ENCODE measurements at places on chromosomes 12 and 14.
A peak's percentile ranks its signal among the peaks of the same experiment; 100 is the strongest.

DNA sequence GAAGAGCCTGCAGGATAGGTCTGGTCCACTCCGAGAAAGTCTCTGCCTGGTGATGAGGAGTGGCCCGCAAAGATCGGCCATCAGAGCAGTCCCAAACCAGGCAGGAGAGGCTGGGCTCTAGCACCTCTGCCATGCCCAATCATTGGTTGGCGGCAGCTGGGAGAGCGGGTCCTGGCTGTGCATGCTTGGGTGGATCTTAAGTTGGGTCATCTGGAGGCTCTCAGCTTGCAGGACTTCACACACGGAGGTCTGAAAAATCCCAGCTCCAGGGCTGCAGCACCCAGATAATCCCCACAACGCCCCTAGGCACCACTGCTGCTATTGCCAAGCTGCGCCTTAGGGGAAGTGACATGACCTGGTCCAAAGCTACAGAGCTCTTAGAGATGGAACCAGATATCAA lies 766.7 kb upstream of the TBX3 start:
- DNase-seq = no peak

DNA sequence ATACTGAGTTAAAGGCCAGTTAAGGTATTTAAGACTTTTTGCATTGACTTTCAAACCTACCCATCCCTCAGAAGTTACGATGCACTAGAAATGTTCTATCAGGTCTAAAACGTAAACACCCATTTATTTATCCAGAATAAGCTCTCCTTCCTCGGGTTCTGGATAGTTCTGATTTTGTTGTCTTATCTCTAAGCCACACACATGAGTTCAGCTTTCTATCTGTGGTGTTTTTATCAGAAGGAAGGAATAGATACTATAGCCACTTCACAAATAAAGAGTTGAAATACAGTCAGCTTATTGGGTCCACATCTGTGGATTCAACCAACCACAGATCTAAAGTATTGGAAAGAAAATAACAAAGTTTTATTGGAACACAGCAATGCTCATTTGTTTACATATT lies 5.4 kb downstream of the SFSWAP start:
- no peak for DNase-seq

GRCh38 chr12:64568298-64568697 lies 42.0 kb upstream of the RASSF3 start:
- no peak for DNase-seq

- peak; percentile 49 for DNase-seq
Measured at GRCh38 chr12:52126050-52126604, 46.6 kb downstream of the SMIM41 start.

DNA sequence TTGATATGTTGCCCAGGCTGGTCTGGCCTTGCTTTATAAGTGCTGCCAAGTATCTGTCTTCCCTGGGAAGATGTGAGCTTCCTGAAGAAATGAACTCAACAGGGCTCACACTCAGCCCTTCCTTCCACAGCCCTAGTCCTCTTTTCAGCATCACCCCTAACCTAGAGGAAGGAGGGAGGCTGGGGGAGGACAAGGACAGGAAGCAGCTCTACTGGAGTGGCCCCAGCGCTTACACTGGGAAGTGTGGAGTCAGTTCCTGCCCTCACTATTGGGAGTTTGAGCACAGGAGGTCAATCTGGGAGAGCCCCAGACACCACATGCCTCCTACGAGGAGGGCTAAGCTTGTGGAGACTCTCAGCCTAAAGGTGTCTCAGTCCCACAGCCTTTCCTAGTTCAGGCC lies 16.8 kb downstream of the GALNT6 start:
- DNase-seq = no peak

DNA sequence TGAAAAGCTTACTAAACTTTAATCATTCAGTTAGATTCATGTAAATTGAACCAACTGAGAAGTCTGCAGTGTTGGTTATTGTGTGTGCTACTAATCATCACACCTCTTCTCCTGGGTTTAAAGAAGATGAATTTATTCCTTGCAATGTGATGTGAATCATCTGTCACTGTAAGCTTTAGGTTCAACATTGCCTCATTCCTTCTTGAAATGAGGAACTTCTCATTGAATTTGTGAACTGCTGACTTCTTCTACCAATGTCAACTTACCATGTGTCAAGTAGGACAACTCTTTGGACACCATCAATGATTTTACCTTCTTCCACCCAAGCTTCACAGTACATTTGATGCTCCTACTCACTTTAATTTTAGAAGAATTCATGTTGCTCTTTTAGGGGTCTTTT lies 17.4 kb upstream of the PRB2 start:
- no peak for DNase-seq

DNA sequence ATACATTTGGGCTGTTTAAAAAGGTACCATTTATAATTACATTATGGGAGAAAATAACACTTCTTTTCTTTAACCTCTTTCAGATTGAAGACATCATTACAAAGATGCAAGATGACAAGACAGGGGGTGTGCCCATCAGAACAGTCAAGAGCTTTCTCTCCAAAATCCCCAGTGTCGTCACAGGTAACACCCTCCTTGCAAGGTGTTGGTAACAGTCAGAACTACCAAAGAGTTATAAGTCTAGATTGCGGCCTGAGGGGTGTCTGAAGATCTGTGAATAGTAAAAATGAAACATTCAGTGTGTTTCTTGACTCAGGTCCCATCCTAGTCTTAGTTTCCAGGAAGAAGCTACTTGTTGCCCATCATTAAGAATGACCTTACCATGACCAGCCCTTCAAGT lies 419.8 kb downstream of the RGS6 start:
- no peak for DNase-seq

DNA sequence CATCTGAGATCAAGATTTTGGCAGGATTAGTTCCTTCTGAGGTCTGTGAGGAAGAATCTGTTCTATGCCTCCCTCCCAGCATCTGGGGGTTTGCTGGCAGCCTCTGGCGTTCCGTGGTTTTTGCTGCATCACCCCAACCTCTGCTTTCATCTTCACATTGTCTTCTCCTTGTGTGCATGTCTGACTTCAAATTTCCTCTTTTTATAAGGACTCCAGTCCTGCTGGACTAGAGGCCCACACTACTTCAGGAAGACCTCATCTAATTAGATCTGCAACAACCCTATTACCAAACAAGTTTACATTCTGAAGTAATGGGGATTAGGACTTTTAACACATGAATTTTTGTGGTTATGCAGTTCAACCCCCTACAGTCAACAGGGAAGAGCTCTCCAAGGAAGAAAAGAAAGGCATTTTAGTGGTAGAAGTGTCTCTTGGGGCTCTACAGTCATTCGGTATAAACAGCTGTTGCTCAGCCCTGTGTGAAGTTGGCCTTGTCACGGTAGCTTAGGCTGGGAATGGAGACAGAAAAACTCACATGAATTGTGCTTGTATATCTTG lies 89.7 kb downstream of the CAND1 start:
- no peak for DNase-seq

- DNase-seq = no peak
Measured at GRCh38 chr14:105475269-105476096, 862 bp downstream of the CRIP2 start.

DNA sequence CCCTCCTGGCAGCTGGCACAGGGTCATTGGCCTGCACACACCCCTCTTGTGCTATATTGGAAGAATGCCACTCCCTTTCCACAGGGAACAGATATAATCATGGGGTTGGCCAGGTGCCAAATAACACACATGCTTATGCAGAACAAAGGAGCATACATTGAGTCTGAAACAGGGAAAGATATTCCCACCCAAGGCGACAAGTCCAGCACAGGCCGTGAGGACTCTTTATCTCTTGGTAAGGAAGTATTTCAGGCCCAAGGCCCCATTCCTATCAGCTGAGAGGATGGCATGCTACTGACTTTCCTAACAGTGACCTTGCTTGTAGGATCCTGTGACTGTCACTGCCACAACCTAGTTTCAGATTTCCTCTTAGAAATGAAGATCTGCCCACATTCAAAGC lies 59.0 kb upstream of the STXBP6 start:
- DNase-seq = no peak

DNA sequence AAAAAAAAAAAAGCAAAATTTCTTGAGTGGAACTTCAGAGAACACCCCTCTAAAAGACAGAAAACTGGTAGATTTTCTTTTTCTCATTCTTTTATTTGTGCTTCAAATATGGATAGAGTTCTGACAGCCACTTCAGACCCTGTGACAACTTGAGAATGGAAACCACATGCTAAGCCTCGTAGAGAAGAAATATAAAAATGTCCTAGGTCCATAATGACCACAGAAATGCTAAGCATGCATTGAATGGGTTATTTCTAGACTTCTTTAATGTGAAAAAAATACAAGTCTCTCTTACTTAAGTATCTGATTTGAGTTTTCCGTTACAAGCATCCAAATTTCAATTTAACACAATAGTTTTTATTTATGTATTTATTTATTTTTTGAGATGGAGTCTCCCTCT lies 28.3 kb upstream of the DIO2 start:
- DNase-seq = no peak

GRCh38 chr12:16063726-16064125 lies 152.6 kb downstream of the DERA start:
- no peak for DNase-seq

- no peak for DNase-seq
Measured at GRCh38 chr12:58419905-58420304, 478.5 kb downstream of the ATP23 start.

- no peak for DNase-seq
Measured at GRCh38 chr14:101185073-101185835, 281.7 kb upstream of the RTL1 start.

GRCh38 chr12:58408516-58408915 lies 467.1 kb downstream of the ATP23 start:
- no peak for DNase-seq

- DNase-seq = no peak
Measured at GRCh38 chr12:47305464-47305863, 225.7 kb upstream of the AMIGO2 start.

DNA sequence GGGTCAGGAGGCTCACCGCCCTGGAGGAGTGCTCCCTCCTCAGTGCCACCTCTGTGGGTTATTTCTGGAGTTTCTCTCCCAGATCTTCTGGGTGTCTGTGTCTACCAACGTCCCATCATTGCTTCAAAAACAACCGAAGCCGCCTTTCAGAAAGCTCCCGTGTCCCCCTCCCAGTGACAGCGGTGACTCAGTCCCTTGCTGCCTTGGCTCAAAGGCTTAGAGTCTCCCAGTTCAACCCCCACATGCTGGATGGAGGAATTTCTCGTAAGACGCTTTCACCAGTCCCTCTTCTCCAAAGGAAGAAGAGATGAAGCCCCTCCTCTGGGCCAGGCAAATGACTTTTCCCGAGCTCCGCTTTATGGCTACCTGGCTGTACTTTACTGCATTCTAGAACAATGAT lies 146.6 kb downstream of the RBM19 start:
- DNase-seq = no peak

DNA sequence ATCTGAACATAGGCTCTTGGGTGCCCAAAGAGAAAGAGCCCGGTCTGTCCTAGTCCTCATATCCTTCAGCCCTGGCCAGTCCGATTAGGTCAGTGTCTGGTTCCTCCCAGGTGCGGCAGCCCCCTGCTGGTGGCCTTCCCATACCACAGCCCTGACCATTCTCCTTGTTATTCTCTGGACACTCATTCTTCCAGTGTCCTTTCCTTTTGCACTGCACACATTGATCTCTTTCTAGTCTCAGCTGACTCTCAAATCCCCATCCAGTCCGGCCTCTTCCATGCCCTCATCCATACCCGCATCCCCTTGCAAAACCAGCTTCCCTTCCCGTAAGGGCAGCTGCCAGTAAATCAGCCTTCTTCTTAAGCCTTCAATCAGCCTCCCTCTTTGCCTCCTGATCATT lies 1316.3 kb downstream of the TMEM121 start:
- DNase-seq = no peak

- no peak for DNase-seq
Measured at GRCh38 chr14:92415969-92416368, 93.0 kb downstream of the SLC24A4 start.

GRCh38 chr12:41459111-41459905 lies 271.2 kb downstream of the PDZRN4 start:
- no peak for DNase-seq

GRCh38 chr14:30874999-30875787 lies 834 bp downstream of the COCH start:
- no peak for DNase-seq

DNA sequence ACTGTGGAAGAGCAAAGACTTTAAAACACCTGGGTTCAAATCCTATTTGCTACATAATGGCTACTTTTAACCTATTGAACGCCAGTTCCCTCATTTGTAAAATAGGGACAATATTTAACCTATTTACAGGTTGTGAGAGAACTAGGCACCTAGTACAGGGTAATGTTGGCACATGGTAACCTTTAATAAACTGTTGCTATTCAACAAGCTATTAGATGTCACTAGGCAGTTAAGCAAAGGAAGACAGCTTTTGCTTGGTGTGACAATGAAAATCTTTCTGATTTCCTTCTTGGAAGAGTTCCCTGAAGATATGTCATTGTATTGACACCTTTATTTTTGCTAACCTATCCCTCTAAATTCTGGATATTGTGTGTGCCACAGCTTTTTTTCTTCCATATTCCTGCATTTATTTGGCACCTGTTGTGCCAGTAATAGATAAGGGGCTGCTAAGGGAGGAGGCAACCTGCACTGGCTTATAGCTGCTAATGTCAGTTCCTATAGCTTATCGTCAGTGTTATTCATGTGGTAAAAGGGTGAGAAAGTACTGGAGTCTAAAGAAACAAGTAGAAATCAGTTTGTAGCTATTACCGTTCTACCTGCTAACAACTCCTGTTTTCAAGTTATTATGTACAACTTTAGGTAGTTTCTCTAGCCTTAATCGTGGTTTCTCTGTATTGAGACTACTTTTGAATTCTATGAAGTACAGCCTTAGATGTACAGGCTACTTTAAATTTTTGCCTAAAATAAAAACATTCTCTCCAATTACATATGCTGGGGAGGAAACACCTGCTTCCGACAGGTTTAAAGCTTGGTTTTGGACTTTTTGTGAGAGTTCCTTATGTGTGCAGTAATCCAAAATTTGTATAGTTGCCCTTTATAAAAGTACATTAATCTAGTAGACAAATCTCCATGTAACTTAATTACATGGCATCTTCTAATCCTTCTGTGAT lies 24.3 kb downstream of the HIF1A start:
- no peak for DNase-seq

- DNase-seq = no peak
Measured at GRCh38 chr12:83573671-83574070, 887.0 kb downstream of the TMTC2 start.

DNA sequence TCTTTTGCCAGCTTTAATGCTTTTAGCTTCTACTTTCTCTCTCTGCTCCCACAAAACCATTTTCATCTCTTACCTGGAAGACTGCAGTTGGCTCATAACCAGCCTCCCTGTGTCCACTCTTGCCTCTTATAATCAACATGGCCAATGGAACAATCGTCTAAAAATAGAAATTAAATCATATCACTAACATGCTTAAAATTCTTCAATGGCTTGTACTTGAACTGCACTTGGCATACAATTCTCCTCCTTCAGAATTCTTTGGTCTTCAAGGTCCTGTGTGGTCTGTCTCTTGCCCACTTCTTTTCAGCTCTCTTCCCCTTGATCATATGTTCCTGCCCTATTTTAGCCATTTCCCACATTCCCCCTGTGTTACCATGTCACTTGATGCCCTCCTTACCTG lies 342.2 kb downstream of the ATP23 start:
- DNase-seq = no peak

DNA sequence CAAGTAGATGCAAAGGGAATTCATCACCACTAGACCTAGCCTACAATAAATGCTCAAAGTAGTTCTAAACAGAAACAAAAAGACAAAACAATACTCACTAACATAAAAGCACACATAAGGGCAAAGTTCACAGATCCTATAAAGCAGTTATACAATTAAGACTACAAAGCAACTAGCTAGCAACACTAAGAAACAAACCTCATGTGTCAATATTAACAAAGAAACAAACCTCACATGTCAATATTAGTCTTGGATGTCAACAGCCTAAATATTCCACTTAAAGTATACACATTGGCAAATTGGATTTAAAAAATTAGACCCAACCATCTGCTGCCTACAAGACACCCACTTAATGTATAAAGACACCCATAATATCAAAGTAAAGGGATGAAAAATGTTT lies 152.7 kb downstream of the KCNK10 start:
- no peak for DNase-seq
